Stimulated activated CD8-positive, alpha-beta memory T cell treated with anti-CD3 and anti-CD28 coated beads, Interleukin-4, amount 100 ng/mL, for 4 hours (primary cell): ENCODE measurements at places on chromosomes 3 and 15.

DNA sequence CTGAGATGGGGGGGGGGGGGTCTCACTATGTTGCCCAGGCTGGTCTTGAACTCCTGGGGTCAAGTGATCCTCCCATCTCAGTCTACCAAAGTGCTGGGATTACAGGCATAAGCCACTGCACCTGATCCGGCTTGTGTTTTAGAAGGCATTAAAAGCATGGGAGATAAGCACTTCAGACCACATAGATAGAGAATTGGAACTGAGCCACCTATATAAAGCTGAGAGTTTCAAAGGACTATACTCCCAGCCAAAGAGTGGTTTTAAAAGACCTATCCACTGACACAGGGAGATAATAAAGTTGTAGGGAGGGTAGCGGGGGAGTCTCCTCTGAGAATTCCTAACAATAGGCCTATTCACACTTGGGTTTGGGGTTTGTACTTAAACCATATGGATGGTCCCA, 34.8 kb downstream of the DENND4A start:
- DNase-seq, result no peak

- DNase-seq, result no peak
These were observed 113.8 kb downstream of the C3orf38 start for GRCh38 chr3:88263417-88264100.

DNA sequence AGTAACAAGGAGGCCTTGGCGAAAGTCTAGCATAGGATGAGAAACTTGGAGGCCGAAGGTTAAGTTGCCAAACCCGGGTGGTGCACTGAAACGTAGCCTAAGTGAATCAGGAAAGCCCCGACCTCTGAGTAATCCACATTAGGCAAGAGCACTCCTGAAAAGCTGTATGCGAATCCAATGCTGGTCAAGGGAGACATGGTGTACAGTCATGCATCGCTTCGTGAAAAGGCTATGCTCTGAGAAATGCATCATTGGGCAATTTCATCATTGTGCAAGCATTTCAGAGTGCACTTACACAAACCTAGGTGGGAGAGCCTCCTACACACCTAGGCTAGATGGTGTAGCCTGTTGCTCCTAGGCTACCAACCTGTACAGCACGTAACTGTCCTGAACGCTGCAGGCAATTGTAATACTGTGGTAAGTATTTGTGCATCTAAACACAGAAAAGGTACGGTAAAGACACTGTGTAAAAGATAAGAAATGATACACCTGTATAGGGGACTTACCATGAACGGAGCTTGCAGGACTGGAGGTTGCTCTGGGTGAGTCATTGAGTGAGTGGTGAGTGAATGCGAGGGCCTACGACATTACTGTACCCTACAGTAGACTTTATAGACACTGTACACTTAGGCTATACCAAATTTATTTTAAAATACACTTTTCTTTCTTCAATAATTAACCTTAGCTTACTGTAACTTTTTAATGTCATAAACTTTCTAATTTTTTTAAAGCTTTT, 222.5 kb downstream of the SHQ1 start:
- no peak for DNase-seq

- DNase-seq, result no peak
These were observed 33.9 kb downstream of the PFN2 start for GRCh38 chr3:149936812-149937230.

GRCh38 chr15:60648928-60649679, 170.2 kb upstream of the ICE2 start:
- no peak for DNase-seq

DNA sequence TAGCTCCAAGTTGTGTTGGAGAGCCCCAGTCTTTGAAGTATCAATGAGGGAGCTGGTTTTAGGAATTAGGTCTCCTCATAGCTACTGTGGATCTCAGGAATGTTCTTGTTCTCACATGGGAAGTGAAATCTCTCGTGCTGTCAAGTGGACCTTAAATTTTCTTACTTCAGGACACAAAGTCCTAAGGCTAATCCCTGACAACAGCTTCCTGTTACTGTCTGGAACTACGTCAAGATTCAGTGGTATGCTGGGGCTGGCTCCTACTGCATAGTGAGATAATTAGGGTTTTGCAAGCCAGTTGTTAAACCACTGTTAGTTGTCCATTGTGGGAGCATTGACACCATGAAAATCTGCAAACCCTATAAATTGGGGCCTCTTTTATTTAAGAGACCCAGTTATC, 22.8 kb downstream of the MESP1 start:
- DNase-seq, result no peak

GRCh38 chr3:106913111-106913698, 464.0 kb upstream of the CCDC54 start:
- DNase-seq, result no peak

GRCh38 chr3:168467115-168467714, 371.5 kb upstream of the GOLIM4 start:
- no peak for DNase-seq

- DNase-seq, result no peak
These were observed 4.8 kb upstream of the SACM1L start for GRCh38 chr3:45684327-45684892.

DNA sequence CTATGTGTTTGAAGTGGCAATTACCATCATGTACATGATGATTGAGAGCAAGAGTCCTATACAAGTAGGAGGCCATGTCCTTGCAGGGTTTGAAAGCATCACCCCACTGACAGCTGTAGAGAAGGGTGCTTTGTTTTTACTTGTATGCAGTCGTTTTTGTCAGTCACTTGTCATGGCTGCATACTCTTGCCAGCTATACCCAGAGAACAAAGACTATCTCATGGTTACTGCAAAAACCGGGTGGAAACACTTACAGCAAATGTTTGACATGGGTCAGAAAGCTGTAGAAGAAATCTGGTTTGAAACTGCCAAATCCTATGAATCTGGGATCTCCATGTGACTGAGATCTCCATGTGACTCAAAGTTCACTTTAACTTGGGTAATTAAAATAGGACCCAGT, 6.9 kb upstream of the PSMA4 start:
- no peak for DNase-seq

DNA sequence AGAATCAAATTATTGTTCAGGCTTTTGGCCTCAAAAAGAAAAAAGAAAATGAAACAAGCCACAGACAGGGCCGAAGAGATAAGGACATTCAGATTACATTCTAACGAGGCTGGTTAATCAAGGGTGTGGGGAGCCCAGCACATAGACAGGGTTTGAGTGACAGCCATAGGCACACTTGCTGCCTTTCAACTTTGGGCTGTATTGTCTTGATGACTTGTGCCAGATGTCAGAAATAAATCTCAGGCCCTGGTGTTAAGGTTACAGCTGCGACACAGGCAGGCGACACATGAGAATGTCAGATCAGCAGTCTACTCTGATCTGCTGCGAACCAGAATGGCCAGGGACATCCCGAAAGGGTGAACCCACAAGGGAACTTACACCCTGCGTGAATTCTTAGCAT, 231.2 kb upstream of the ARRDC4 start:
- DNase-seq, result no peak

GRCh38 chr3:194298331-194299227, 52.5 kb downstream of the CPN2 start:
- no peak for DNase-seq

- DNase-seq, result no peak
These were observed 356.0 kb downstream of the ZPLD1 start for GRCh38 chr3:102790747-102791325.

GRCh38 chr3:18372786-18373405, 52.2 kb downstream of the SATB1 start:
- DNase-seq, result no peak

DNA sequence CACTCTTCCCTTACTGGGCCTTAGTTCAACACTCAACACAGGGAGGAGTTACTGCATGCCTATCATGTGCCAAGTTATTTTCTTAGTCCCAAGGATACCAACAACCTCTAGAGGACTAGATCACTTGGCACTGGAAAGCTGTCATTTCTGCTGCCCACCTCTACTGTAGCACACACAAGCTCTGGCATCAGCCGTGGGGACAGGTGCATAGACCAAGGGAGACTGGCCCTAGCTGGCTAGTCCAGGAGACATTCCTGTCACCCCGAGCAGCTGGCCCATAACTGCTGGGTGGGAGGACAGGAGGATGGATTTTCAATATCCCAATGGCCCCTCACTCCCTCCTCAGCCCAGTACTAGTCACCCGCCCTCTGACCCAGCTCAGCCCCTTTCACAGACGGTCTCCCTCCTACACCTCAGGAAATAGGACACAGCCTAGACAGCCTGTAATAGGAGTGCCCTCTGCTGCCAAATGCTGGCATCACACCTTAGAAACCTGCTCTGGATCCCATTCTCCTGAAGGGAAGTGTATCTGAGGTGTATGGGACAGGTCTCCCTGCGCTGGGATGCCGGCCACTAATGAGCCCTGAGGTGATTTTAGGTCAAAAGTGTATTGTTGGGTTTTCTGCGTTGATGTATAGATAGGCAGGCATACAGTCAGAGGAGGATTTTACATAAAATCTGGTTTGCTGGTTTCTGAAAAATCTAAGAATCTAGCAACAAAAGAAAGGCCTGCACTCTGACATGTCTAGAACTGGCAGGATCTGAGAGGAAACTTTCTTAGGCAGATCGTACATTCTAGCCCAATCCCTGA, 3.4 kb upstream of the DZIP1L start:
- DNase-seq, result peak; percentile 12

GRCh38 chr3:43294975-43295374, 8.6 kb downstream of the SNRK start:
- no peak for DNase-seq

GRCh38 chr3:148006508-148006907, 597.3 kb downstream of the ZIC1 start:
- no peak for DNase-seq

DNA sequence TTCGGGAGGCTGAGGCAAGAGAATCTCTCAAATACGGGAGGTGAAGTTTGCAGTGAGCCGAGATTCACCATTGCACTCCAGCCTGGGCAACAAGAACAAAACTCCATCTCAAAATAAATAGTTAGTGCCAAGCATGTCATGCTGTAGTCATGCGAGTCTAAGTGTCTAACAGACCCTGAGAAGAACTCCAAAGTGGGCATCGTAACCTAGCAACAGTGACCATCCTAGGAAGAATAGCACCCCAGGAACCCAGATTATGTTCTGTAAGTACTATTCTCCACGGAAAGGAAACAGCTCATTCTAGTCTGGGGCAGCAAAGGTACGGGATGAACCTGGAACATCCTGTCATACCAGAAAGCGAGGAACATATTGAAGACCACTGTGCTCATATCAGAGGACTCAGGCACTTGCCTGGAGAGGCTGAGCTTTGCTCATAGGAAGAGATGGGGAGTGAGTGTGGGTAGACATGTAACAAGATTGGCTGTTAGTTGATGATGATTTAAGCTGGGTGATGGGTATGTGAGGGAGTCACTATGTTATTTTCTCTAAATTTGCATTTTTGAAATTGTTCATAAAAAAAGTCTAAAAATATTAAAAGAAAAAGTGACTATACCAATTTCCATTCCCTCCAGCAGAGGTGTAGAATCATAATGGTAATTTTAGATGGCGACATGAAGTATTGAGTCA, 31.7 kb downstream of the BCL2L10 start:
- no peak for DNase-seq

DNA sequence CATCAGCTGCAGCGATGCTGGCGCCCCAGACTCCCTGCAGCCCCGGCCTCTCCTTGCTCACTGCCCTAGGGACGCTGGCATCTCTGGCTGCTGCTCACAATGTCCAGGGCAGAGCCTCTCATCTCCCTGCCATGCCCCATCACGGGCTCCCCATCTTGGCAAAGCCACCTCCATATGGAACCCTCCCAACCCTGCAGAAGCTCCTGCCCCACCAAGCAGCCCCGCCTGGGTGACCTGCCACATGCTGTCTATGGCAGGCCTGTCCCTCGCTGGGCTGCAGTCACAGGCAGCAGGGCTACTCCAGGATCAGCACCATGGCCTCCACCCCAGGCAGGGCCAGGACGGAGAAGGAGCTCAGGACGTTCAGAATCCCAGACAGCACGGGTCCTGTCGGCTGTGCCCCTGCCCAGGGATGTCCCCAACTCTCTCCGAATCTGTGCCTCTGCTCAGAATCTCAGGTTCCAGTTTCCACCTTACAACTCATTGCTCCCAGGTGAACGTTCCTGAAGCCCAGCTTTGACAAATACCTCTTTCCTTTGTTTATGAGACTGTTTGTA, 58.4 kb downstream of the PLXNA1 start:
- no peak for DNase-seq

DNA sequence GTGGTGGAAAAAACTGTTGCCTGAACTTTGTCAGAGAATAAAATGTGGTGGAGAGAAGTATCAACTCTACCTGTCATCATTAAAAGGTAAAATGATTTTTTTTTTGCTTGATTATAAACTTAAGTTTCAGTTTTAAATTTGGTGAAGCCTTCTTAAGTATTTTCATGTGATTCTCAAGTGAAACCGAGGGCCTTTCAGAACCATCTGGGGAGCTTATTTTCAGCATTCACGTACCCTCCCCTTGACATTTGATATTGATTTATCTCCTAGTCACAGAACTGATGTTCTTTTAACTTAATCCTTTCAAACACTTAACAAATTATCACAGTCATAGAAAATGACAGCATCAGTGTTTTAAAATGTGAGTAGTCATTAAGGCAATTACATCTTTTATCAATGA, 38.5 kb downstream of the HPS3 start:
- no peak for DNase-seq

- DNase-seq, result no peak
These were observed 10.1 kb upstream of the SCAP start for GRCh38 chr3:47485812-47486211.

DNA sequence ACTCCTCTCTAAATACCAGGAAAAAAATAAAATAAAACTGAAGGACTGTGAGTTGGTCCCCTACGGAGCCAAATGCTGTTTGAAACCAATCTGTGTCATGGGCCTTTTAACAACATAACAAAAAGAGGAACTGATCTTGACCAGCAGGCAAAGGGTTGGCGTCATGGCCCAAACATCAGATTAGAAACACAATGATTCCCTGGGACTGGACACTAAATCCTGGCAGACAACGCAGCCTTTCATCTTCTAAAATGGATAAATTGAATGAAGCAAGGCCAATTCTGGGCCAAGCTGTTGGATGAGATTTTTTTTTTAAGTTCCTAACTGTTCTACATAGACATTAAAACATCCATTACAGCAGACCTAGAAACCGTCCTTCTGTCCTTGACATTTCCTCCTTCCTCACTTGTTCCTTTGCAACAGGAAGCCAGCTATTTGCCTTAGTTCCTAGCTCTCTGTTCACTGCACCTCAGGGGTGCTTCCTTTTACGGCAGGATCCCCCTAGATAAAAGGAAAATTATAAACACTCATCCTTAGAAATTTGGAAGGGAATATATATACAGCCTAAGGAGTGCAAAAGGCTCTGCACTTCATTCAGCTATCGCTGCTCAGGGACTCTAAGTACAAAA, 21.6 kb upstream of the TAFA4 start:
- DNase-seq, result no peak
